ENCODE measurements at places on chromosomes 1 and 21.

GRCh38 chr1:226532553-226532952 lies 16.0 kb upstream of the STUM start:
- no peak for DNase-seq

DNA sequence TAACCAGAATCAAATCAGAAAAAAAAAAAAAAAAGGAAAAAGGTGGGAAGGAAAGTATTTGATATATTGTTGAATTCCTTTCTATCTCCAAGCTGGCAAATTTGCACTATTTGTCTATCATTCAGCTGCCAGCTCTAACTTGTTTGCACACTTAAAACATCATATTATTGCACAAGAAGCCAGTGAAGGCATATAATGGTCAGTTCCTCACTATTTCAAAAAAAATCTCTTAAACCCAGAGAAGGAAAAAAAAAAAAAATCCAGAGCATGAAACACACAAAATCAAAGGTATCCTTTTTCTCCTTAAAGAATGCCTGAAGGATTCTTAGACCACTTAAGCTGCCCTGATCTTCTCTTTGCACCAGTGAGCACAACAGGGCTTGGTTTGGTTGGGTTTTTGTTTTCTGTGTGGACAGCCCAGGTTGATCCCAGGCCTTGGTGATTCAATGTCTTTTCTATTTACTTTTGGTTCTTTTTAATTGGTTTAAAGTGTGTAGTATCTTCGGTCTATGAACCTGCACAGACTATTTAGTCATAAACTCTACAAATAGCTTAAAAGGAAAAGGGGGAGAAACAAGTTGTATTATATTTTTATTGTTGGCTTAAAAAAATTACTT lies 40.2 kb downstream of the DUSP10 start:
- no peak for DNase-seq

- no peak for DNase-seq
Measured at GRCh38 chr1:208089761-208090370, 154.3 kb downstream of the PLXNA2 start.

DNA sequence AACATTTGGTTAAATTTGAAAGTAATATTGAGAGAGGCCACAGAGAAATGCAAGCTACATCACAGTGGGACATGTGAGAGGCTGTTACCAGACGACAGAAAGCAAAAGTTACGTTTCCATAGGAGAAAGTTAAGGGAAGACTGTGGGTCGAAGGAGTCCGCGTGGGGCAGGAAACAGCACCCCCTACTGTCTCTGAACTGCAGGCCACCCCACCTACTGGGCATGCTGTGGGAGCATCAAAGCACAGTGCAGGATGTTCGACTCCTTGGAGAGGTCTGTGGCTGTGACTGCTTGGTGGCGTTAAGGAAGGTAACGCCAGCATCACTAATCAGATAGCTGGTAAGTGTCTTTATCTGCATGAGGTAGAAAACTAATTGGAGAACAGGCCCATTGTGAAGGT lies 123.9 kb downstream of the PTBP2 start:
- DNase-seq, result no peak

- DNase-seq, result peak; percentile 81
Measured at GRCh38 chr1:23825076-23825761, at the start of gene HMGCL. Gene HMGCL (minus strand): TSS chr1:23825429. CDS start chr1:23825415, 14 bp downstream.

- DNase-seq, result no peak
Measured at GRCh38 chr1:25861316-25862286, 2.3 kb upstream of the AUNIP start.

DNA sequence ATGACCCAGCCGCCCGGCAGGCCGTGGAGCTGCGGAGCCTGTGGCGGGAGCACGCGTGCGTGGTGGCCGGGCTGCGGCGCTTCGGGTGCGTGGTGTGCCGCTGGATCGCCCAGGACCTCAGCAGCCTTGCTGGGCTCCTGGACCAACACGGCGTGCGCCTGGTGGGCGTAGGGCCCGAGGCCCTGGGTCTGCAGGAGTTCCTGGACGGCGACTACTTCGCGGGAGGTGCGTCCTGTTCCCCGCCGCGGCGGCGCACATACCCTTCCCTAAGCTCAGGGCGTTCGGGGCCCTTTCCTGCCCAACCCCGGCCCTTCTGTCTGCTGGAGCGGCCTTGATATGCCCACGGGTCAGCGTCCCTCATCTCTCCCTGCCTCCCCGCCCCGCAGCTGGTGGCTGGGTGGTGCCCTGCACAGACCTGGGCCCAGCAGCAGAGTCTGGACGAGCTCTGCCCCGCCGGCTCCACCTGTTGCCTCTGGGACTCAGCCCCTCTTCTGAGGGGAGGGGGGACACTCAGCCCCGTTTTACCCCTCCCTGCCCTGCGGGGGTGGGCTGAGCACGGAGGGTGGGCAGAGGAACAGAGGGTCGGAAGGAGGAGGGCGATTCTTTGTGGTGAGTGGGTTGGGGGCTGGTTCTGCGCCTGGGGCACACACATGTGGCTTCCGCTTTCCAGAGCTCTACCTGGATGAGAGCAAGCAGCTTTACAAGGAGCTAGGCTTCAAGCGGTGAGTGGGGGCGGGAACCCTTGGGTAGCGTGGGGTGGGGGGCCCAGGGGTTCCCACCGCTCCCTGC lies 688 bp downstream of the PRXL2B start:
- DNase-seq, result no peak

GRCh38 chr1:184158896-184159681 lies 107.6 kb downstream of the TSEN15 start:
- DNase-seq, result no peak

Measured in stimulated activated CD8-positive, alpha-beta memory T cell treated with anti-CD3 and anti-CD28 coated beads, Interleukin-12 subunit alpha, Interleukin-12 subunit beta, amount 100 ng/mL, for 4 hours (primary cell).